ENCODE measurements at places on chromosomes 1 and 21. TPM values are rescaled to one million over a fixed set of nuclear protein-coding genes. Genes with fewer than 3 reads are reported as not detected.

OR10T2 gene
- total RNA-seq = not detected

NFASC gene
- total RNA-seq = 21.5 TPM

GJA8 gene
- not detected for total RNA-seq

TGFB2 gene
- total RNA-seq = 5.8 TPM

EDARADD gene
- not detected for total RNA-seq

RGS13 gene
- total RNA-seq = not detected

GPN2 gene
- 6.7 TPM for total RNA-seq

MCOLN2 gene
- 1.8 TPM for total RNA-seq

STUM gene
- total RNA-seq = not detected

CNTN2 gene
- total RNA-seq = not detected

AIM2 gene
- not detected for total RNA-seq

PDZK1 gene
- not detected for total RNA-seq

FGR gene
- not detected for total RNA-seq

PEX19 gene
- 41.8 TPM for total RNA-seq

TSSK3 gene
- total RNA-seq = 0.32 TPM

ABCA4 gene
- 0.18 TPM for total RNA-seq

BRINP3 gene
- total RNA-seq = 0.32 TPM

CLCA4 gene
- not detected for total RNA-seq

RWDD3 gene
- total RNA-seq = 11.4 TPM

KCNJ9 gene
- total RNA-seq = not detected

SLC44A3 gene
- 0.36 TPM for total RNA-seq

SPATA17 gene
- 0.18 TPM for total RNA-seq

GBP6 gene
- not detected for total RNA-seq

Data from cardiac atrium fibroblast (primary cell).